Activated CD8-positive, alpha-beta memory T cell treated with anti-CD3 and anti-CD28 coated beads for 4 hours (primary cell): ENCODE measurements at places on chromosomes 2 and 18.

DNA sequence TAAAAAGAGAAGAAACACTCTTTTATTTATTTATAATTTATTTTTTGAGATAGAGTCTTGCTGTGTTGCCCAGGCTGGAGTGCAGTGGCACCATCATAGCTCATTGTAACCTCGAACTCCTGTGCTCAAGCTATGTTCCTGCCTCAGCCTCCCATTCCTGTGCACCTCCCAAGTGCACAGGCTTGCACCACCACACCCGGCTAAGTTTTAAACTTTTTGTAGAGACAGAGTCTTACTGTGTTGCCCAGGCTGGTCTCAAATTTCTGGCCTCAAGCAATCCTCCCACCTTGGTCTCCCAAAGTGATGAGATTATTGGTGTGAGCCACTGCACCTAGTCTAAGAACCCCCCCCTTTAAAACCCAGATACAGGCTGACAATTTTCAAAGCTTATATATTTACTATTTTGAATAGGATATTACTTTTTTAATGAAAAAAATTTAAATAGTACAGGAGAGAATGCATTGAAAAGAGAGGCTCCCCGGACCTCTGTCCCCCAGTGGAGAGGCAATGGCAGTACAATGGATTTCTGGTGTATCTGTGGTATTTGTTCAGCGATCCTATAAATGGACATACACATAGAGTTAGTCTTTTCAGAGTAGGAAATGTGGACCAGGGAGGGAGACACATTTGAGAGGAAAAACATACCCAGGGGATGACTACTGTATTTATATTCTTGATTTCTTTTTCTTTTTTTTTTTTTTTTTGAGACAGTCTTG lies 48.1 kb upstream of the CNOT11 start:
- no peak for DNase-seq

DNA sequence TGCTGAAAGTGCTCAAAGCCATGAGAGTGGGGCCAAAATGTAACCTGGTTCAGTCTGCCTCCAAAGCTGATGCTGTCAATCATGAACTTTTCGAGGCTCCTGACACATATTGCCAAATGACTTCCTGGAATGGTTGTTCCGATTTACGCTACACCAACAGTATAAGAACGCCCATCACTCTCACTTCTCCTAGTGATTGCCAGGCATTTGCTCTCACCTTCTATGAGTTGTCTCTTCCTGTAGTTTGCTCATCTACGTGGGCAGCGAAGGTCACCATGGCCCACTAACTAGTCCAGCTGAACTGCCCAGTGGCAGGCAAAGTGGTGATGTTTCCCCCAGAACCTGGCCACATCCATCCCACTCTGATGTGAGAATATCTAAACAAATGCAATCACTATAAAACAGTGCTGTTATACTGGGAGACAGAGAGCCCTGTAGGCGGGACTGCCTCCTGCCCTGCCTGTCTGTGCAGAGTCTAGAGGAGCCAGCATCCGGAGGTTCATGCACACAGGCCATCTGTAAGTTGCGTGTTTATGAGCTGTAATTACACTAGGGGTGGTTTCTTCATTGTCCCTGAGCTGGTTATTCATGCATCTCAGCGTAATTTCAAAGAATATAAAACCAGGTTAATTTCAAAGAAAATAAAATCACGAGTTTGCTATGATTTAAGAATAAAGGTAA lies 8.8 kb upstream of the CABLES1 start:
- no peak for DNase-seq

GRCh38 chr2:170716851-170717598 lies 1.9 kb downstream of the SP5 start:
- DNase-seq: no peak

DNA sequence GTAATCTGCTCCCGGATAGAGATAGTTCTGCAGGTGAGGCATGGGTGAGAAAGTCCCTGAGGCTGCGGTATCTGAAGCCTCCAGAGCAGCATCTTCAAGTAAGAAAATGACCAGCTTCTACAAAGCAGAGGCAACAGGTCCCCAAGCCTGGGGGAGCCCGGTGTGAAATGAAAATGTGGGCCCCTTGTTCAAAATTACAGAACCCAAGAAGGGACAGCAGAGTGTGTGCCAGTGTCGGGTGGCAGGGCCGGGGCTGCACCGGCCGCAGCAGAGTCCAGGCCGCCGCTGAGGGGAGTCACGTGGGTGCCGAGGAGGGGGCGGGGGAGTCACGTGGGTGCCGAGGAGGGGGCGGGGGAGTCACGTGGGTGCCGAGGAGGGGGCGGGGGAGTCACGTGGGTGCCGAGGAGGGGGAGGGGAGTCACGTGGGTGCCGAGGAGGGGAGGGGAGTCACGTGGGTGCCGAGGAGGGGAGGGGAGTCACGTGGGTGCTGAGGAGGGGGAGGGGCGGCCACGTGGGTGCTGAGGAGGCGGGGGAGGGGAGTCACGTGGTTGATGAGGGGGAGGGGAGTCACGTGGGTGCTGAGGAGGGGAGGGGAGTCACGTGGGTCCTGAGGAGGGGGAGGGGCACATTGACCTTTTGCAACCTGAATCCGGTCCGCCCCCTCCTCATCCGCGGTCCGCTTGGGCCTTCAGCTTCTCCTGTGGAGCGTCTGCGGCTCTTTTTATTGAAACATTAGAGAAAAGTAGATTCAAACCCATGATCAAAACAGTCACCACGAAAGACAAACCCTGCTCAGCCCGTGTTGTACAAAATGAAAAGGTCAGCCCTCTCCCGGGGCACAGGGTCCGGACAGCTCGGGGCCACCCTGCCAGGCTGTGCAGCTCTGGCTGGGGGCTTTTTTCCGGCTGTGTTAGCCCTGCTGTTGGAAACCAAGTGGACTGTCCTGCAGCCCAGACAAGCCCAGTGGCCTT lies 10.4 kb downstream of the COLEC11 start:
- no peak for DNase-seq

DNA sequence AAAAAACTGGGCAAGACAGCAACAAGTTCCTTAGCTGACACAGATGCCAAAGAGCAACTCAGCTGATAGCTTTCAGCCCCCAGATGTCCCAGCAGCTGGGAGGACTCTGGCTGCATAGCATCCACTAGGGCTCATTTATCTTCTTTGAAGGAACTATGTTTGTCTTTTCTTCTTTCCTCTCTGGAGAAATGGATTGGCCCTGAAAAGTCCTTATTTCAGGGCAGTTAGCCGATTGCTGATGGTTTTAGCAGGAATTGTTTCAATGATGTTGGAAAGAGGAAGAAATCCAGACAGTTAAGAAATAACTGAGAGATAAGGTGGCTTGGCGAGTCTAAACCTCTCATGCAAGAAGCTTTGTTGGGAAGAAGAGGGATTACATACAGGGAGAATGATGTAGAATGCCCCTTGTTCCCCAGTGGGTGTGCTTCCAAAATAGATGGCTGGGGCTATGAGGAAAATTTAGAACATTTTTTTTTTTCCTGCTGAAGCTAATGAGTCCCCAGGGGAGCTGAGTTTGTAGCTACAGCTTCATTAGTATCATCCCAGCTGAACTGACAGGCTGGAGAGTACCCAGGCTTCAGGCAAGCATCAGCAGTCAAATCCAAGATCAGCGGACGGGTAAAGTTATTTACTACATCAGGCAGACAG lies 33.6 kb upstream of the SERPINE2 start:
- no peak for DNase-seq

- no peak for DNase-seq
Measured at GRCh38 chr2:120589771-120590608, 145.7 kb upstream of the GLI2 start.

DNA sequence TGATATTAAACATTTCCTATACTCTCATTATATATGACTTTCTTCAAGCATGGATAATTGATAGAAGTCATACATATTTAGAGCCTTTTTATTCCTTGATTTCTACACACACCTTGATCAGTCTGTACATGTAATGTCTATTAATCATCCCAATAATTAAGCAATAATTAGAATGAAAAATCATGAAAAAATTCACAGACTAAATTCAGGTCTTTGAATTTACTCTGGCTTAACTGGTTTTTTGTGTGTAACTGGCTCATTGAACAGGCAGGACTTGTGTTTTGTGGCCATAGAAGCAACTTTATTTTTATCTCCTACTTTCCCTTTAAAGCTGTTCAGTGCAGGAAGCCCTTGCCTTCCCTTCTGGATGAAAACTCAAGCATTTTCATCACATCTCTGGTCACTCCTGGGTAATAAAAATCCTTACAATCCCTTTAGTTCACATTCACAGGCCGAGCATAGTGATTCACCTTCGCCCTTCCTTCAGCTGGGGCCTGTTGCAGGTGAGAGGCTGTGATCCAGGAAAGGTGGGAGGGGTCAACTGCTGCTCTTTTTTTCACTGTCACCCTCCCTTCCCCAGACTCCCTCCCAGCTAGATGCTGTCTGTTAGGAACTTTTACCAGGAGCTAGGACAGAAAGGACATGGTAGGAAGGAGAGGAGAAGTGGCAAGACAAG lies 58.0 kb upstream of the ITSN2 start:
- no peak for DNase-seq

DNA sequence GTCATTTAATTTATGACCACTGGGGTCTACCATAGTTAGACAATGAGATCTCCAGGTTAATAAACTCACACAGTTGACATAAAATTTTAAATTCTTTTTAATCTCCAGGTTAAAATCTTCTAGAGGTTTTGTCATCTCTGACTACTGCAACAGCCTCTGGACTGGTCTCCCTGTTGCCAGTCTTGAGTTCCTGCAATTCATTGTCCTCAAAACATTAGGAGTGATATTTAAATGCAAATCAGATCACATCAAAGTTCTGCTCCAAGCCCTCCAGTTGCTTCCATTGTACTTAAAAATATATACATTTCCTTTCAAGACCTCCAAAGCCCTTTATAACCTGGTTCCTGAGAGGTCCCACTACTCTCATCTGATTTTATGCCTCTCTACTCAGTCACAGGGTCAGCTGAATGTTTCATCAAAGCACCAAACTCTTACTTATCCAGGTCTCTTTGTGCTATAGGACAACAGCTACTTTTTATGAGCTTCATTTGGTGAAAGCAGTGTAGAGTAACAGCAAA lies 18.6 kb upstream of the LINC00305 start:
- no peak for DNase-seq

DNA sequence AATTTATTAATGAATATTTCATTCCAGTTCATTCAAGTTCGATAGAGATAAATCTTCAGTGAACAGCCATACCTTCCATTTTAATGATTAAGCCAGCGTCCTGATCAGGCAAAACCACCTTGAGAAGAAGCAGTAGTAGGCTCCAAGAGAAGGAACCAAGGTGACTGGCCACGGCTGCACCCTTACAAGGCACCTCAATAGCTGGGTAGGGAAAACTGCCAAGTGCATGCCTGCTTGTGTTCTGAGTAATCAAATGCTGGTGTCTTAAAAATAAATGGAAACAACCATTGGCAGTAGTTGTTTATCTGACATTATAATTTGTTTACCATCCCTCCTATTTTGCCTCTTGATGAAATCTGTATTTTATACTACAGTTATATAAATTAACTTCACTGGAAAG lies 10.0 kb upstream of the FEZ2 start:
- DNase-seq: no peak

DNA sequence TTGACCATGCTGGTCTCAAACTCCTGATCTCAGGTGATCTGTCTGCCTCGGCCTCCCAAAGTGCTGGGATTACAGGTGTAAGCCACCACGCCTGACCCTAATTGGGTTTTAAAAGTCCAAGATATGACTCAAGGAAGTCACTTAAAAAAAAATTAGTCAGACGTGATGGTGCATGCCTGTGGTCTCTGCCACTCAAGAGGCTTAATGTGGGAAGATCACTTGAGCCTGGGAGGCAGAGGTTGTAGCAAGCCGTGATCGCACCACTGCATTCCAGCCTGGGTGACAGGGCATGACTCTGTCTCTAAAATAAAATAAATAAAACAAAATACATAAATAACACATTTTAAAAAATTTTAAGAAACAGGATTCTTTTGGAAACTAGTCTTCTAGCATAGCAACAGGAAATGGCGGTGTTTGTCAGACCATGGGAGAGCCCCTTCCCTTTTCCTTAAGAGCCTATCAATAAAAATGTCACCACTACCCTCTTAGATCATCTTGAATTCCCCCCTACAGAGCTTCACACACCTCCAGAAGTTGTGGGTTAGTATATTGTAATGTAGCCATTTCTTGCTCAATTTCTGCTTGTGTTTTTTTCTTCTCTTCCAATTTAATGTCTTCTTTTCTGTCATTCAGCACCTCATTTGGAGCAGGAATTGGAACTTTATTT lies 20.1 kb downstream of the SFT2D3 start:
- DNase-seq: no peak

GRCh38 chr2:9983401-9984216 lies 32.1 kb downstream of the GRHL1 start:
- no peak for DNase-seq

DNA sequence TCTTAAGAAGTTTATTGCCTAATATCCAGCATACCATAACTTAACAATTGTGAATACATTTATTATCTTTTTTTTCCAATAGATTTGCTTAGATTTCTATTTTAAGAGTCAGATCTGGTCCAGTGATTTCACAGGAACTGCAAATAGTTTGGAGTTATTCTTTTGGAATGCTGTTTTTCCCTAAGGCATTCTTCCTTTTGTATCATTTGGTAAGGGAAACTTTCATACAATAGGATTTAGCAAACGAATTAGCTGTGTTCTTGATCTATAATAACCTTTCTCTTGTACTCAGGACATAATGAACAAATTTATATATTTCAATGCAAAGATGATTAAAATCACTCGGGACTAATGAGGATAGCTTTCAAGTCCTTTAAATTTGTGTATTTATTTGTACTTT lies 201.6 kb downstream of the ERBB4 start:
- no peak for DNase-seq

- no peak for DNase-seq
Measured at GRCh38 chr2:100071335-100072043, 70.9 kb downstream of the AFF3 start.

DNA sequence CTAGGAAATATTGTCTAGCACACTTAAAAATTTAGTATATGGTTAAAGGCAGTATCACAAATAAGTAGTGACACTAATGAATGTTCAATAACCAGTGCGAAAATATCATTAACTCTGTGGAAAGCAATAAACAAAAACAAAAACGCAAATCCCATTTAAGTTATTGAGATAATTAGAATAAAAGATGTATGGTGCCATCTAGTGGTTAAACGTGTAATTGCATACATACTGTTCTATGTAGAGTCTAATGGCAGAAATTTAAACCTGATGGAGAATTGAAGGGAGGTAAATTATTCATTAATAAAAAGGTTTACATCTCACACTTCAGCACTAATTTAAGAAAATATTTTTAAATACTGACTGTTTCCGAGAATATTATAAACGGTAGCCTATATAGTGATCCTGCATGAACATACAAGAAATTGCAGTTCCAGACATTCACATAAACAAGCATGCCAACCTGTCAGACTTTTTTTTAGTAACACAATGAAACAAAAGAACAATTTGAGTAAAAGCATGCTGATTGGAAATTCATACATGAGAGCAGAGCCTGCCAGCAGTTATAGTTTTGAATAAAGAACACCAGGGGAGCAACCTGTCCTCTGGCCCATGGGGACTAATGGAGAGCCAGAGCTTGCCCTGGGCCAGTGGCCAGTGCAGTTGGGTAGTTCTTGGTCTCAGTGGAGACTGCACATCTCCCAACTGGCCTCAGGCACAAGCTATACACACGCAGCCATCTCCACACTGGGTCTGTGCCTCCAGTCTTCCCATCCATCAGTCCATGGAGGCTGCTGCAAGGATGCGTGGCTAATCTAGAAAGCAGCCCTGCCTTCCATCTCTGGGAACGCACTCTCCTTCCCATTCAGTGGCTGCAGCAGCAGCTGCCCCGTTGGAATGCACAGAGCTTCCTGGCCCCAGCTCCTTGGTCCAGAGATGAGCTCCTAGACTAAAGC lies 28.0 kb downstream of the GCG start:
- DNase-seq: no peak

- DNase-seq: no peak
Measured at GRCh38 chr18:62807396-62807795, 92.1 kb downstream of the PHLPP1 start.
